ENCODE measurements at places on chromosomes 4 and X. TPM values are rescaled to one million over a fixed set of nuclear protein-coding genes. Genes with fewer than 3 reads are reported as not detected.

FRG2 gene
- total RNA-seq, result not detected

TRIML2 gene
- not detected for total RNA-seq

MTNR1A gene
- not detected for total RNA-seq

GYG2 gene
- total RNA-seq, result not detected

MAP3K15 gene
- not detected for total RNA-seq

ZDHHC9 gene
- total RNA-seq, result 2.6 TPM

CFP gene
- total RNA-seq, result 6.2 TPM

MTTP gene
- not detected for total RNA-seq

H2BW2 gene
- total RNA-seq, result not detected

ADAMTS3 gene
- total RNA-seq, result not detected

DNA sequence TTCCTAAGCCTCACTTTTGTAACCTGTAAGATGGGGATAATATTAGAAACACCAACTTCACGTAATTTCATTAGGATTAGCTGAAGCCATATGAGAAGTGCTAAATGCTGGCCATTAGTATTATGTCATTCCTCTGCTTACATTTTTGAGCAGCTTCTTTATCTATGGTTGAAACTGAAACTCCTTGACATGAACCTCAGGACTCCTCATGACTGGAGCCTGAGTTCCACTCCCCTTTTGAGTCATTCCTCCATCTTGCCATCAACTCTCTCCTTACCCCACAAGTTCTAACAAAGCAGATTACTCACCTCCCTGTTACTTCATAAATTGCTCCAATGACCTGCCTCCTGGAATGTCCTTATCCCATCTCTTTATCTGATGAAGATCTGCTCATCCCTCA, 123.2 kb upstream of the KCNIP4 start:
- no peak for DNase-seq

DNA sequence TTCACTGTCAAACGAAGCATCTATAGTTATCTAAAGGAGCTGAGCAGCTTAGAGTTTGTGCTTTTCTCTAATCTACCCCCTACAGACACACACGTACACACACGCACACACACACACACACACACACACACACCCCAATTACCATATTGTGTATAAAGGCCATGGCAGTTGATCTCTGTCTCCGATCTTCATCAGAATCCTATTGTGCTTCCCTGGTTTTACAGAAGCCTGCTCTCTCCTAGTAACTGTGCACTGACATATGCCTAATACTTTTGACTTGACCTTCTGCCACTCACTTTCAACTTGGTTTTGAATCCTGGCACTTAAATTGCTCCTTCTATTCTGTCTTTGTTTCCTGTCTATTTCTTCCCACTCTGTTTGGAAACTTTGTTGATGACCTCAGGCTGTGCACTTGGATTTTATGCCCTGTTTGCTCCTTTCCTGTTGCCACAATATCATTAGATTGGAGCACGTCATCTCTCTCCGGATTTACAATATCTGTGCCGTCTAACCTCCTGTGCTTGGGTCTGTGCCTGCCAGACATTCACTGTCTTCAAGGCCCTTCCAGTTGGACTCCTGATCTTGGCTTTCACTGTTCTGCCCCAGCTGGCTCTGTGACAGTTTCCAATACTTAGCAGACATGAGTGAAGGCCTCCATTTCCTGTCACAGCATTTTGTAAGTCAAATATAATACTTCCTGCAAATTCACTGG, 928.1 kb downstream of the FAT4 start:
- DNase-seq, result no peak

GRCh38 chr4:7282786-7283440, 90.6 kb downstream of the SORCS2 start:
- no peak for DNase-seq

- DNase-seq, result no peak
Observed at GRCh38 chrX:44529310-44529709, 13.3 kb downstream of the FUNDC1 start.

DNA sequence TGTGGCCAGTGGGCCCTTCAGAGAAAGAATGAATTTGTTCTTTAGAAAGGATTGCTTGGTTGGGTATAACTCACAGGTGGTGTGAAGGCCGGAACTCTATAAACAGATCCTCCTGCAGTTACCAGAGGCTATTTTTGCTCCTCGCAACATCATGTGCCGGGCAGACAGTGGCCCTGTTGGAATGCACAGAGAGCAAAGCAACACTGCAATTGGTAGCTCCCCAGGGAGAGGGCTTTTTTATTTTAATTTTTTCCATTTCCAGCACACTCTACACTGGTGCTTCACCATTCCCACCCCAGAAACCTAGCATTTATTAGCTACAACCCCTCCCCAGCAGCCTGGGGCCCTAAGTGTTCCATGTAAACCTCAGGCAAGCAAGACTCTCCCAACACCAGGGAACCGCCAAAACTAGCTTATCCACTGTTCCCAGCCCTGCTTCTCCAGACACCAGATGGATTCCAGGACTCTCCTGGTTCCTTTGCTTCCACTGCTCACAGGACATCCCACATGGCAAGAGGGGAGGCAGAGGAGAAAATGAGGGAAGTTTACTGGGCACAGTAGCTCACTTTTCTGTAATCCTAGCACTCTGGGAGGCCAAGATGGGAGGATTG, 75.1 kb upstream of the TMEM164 start:
- DNase-seq, result no peak

DNA sequence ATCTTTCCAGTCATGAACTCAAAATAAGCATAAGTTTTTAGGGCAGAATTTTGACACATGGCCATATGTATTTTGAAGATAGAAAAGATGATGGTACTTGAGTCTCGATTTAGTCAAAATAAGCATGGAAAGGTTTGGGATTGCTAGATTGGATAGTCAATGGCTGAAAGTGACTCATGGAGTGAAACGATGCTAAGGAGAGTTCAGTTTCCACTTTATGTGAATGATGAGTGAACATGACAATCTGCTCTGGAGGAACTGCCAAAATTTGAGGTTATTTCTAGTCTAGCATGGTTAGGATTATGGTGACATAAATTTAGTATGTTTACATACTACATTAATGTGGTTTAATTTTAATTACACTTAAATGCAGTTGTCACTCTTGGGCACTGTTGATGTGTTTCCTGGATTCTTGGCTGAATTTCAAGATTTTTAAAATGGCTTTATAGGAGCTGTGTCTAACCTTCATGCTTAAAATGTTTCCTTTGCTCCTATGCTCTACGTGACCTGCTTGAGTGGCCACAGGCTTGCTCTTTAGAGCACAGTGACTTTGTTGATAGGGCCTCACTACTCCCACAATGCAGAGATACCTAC, 17.1 kb downstream of the DDX3X start:
- DNase-seq, result no peak

- DNase-seq, result no peak
Observed at GRCh38 chrX:53990171-53990570, 54.1 kb downstream of the PHF8 start.

DNA sequence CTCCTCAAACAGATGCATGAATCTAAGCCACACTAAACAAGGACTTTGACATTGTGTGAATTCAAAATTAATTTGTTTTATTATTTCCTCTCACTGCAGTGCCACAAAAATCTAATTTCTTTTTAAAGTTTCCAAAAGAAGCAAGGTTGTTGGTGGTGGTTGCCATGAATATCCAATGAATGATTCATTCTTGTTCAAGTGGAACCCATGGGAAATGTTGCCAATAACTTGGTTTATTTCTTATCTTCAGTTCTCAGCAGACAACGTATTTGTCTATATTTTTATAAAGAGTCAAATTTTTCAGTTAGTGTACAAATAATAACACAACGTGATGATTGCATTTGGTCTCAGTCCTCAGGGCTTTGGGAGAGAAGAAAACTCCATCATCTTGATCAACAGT, 309.4 kb upstream of the NOCT start:
- no peak for DNase-seq

DNA sequence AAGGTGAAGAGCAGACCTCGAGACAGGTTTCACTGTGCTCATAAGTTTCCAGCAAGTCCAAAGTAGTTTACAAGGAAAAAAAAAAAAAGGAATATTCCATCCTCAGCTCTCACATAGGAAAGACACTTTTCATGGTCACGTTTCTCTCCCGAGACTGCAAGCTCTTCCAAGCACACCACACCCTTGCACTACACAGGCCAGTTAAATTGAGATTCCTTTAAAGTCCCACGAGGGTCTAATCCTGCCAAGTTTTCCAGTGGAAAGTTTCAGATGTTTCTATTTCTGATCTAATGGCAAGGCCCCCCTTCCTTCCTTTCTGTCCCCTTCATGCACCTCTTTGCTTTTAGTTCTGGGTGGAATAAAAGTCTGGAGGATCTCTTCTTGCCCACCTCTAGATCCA, 67.9 kb upstream of the PCDH19 start:
- no peak for DNase-seq

DNA sequence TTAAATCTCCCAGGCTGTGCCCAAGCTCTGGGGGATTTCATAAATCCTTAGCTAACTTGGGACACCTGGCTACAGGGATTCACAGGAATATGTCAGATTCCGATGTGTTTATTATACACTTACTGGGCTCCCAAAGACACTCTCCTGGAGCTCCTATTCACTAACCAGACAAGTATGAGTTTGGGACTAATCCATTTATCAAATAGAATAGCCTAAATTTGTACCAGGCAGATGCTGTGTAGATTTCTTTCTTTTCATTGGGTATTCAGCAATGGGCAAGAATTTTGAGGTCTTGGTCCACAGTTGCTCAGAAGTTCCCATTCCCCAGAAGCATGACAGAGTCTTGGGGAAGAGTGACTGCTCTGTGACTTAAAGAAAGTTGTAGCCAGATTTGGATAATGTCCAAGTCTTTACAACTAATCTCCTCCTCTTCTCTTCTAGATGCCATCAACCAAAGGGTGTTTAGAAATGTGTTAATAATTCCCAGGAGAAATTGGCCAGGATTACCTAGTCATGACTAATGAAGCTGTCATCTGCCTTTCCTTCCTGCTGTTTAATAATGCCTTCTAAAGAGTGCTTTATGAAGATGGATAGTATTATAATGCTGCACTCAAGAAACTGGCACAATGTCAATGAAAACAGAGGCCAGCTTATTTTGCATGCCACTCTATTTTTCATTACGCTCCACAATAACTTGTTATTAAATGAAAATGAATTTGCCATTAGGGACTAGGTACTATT, 120.9 kb downstream of the CHIC2 start:
- no peak for DNase-seq

- DNase-seq, result no peak
Observed at GRCh38 chr4:68359508-68359907, 9.6 kb upstream of the YTHDC1 start.

- DNase-seq, result no peak
Observed at GRCh38 chr4:119260528-119260927, 48.0 kb downstream of the USP53 start.

DNA sequence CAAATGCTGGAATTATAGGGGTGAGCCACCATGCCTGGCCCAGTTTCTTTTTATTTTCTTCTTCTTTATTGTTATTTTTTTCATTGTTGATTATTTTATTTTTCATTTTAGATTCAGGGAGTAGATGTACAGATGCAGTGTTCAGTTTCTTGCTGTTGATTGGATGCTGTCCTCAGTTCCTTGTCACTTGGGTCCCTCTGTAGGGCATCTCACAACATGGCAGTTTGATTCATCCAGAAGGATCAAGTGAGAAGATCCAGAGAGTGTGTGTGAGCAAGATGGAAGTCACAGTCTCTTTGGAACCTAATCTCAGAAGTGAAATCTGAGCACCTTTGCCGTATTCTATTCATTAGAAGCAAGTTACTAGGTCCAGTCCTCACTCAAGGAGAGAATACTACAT, 20.9 kb downstream of the HMGB3 start:
- DNase-seq, result no peak

DNA sequence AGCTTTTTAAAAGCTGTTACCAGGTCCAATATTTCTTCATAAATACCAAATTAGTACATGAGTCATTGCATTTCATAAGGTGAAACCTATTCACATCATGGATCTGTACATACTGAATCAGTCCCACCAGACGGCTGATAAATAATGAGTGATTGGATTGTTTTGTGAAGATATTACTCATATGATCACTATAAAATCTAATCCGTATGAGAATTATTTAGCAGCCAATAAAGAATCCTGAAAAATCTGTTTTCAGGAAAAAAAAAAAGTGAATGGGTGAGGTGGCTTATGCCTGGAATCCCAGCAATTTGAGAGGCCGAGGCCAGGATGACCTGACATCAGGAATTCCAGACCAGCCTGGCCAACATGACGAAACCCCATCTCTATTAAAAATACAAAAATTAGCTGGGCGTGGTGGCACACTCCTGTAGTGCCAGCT, 438.1 kb downstream of the INPP4B start:
- DNase-seq, result no peak

DNA sequence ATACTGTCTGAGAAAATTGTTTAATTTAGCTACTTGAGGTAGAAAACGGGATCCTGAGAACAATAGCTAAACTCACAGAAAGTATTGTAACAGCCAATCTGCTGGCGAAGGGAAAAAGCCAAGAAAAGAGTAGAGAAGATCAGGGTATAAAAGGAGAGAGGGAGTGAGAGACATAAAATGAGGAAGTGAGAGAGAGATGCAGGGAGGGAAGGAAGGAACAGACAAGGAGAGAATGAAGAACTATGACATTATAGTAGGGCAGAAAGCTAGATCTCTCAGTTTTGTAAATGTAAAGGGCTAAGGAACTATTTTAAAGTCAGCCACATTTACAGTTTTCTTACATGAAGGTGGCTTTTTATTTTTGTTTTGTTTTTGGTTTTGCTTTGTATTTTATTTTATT, 1.6 kb upstream of the GIMD1 start:
- DNase-seq, result no peak
